NCI-H1436 treated with DMSO at 0.1 percent for 48 hours (cell line): ENCODE measurements at places on chromosomes 12 and 14.

- DNase-seq, result no peak
Observed at GRCh38 chr12:56161690-56162351, 3.7 kb downstream of the MYL6 start.

DNA sequence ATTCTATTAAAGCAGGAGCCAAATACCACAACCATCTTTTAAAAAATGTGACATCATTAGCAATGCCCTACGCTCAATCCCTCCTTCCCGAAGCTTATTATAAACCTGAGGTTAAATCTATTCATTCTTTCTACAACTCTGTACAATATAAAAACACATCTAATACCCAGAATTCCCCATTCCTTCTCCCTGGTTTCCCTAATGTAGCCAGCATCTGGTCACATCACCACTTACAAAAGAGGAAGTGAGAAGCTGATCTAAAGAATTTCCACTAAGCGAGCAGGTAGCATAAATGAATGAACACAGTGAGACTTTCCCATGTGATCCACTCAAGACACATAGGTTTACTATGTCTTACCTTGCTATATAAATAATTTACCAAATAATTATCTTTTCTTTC is 90.4 kb downstream of the LRP6 start:
- DNase-seq, result no peak

DNA sequence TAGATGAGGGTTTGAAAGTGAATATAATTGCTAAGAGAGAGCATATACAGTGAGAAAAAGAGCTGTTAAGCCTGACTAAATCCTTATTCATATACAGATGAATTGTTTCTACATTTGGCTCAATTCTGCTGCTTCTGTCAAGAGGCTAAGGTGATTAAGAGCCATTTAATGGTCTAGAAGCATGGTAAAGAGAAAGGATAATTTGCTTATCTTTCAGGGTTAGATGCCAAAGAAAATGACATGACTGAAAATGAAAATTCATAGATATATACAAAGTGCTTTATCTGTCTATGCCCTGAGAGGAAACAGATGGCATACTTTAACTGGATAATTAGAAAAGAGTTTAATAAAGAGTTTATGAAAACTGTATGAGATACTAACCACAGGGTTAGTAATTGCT is 834.9 kb downstream of the SLC6A15 start:
- peak; percentile 31 for DNase-seq

- no peak for DNase-seq
Observed at GRCh38 chr12:89382328-89382727, 30.0 kb upstream of the DUSP6 start.

- no peak for DNase-seq
Observed at GRCh38 chr12:8050600-8051250, 15.4 kb downstream of the C3AR1 start.

DNA sequence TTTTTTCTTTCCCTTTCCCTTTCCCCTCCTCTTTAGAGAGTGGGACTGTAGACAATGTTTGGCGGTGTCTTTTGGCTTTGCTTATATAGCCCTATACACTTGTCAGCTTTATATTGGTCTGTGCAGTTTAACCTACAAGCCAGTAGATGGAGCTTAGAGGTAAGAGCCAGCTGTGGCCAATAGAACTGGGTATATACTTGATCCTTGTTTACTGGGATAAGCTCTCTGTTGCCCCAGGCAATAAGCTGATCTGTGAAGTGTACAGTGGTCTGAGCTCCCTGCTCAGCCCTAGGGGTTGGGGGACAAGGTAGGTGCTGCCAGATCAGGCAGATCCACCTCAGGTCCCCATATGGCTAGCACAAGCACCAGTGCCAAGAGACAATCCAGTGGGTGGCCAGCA is 434.1 kb downstream of the NOVA1 start:
- no peak for DNase-seq

DNA sequence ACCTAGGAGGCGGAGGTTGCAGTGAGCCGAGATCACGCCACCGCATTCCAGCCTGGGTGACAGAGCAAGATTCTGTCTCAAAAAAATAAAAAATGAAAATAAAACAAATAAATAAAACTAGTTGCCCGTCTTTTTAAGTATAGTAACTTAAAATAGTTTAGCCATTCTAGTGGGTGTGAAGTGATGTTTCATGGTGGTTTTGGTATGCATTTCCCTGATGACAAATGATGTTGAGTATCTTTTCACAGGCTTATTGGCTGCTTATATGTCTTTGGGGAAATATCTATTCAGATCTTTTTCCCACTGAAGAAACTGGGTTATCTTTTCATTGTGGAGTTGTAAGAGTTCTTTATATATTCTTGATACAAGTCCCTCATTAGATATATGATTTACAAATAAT is 102.4 kb upstream of the METAP2 start:
- DNase-seq, result no peak

DNA sequence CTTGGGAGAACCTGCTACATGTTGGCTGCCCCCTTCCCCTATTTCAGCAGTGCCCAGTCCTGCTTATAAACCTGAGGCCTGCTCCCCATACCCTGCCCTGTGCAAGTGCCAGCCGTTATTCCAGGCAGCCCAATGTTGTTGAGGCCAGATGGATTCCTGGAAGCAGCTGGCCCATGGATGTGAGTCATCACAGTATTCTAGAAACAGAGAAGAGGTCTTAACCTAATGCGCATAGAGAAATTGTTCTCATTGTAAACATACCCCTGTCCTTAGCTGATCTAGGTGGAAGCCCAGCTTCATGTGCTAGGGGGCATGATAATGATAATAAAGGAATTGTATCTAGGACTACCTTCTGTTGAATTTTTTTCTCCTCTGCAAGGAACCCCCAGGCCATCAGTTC is 69.7 kb downstream of the TSPAN11 start:
- DNase-seq, result no peak

DNA sequence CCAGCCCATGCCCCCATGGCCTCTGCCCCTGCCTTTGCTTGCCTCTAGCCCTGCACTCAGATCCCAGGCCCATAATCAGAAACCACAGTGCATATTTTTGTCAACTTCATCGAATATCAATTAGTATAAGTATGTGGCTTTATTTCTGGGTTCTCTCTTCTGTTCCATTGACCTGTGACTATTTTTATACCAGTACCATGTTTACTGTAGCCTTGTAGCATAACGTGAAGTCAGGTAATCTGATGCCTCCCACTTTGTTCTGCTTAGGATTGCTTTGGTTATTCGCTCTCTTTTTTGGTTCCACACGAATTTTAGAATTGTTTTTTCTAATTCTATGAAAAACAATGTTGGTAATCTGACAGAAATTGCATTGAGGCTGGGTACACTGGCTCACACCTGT is 14.9 kb downstream of the EEA1 start:
- no peak for DNase-seq

DNA sequence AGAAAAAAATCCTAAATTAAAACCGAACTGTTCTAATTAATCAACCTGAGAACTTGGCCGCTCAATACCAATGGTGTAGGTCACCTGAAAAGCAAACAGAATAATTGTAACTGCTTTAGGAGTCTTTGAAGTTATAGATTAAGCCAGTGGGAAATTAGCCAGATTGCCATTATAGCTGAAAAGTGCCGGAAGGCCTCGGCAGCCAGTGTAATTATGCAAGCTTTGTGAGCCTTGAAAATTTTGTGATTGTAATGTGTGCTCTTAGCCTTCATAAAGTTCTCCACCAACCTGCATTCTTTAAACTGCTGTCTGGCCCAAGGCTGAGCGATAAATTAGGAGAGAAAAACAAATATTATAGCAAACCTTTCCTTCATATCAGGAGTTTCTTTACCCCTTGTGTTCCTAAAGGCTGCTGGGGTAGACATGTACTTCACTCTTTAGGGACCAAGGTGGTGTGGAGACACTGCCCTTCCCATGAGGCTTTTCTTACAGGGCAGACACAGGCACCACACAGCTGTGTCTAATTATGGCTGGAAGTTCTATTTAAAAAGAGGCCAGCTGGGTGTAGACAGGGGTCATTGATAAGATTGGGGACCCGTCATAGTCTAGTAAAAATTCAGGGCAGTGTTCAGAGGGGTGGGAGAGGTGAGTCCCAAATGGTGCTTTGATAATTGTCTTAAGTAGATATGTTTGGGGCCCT is 991.2 kb downstream of the FLRT2 start:
- DNase-seq, result no peak

DNA sequence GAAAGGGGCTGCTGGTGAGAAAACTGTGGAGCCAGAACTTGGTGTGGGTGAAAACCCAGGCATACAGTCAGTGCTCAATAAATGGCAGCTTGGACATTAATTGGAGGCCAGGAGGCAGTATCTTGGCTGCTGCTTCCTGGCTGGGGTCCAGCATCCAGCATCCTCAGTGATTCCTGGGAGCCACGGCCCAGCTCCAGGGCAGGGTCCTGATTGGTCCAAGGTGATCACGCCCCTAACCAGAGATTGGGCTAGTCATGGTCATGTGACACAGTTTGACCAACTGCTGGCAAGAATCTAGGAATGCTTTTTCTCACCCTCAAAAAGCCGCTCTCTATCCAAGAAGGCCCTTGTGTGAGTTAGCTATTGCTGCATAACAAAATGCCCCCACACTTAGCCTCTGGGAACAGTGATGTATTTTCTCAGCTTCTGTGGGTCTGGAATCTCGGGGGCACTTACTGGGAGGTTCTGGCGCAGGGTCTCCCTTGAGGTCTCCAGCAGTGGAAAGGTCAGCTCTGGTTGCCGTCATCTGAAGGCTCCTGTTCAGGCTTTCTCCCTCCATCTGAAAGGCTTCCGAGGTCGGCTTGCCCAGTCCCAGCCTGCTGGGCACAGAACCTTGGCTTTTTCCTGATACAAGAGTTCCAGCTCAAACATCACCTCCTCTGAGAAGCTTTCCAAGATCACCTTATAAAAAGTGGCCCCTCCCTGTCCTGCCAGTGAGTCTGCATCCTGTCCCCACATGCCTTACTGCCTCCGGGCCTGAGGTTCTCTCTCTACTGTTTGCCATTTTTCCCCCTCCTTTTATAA is 119.2 kb upstream of the NCOR2 start:
- no peak for DNase-seq

GRCh38 chr12:64105026-64105425 is 117.1 kb downstream of the KICS2 start:
- no peak for DNase-seq

GRCh38 chr14:53192052-53192760 is 39.1 kb upstream of the DDHD1 start:
- DNase-seq, result no peak

DNA sequence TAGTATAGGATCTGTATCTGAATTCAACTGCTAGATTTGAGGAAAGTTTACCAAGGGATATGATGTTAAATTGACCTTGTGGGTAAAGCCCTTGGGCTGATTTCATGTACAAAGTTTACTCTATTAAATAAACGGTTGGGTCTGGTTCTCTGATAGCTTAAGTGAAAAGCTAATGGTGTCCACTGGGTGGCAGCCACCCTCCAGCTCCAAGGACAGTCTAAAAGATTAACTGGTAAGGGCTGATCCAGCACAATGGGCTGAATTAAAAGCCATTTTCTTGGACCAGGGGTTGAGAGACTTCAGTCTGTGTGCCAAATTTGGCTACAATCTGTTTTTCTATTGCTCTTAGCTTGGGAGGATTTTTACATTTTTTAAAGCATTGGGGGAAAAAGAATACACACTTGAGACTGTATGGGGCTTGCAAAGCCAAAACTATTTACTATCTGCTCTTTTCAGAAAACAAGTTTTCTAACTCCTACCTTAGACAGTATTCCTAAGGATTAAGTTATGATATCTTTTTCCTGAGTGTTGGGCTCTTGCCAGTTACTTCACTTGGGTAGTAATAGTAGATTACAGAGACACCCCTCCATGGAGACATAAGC is 116.5 kb downstream of the GPHN start:
- DNase-seq, result no peak

DNA sequence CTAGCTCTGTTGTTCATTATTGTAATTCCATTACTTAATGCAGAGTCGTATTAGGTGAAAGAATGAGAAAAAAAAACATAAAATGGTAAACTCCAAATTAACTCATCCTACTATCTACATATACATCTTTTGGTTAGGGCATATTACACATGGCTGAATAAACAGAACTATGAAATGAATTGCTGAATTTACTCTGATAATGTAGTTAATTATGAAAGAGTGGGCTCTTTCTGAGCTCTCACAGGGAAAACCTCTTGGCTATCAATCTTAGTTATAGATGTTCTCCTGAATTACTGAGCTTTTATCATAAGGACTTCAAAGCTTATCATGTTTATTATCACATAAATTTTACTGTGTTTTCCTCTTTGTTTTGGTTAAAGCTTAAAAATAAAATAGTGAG is 798.5 kb upstream of the MDGA2 start:
- DNase-seq, result no peak

DNA sequence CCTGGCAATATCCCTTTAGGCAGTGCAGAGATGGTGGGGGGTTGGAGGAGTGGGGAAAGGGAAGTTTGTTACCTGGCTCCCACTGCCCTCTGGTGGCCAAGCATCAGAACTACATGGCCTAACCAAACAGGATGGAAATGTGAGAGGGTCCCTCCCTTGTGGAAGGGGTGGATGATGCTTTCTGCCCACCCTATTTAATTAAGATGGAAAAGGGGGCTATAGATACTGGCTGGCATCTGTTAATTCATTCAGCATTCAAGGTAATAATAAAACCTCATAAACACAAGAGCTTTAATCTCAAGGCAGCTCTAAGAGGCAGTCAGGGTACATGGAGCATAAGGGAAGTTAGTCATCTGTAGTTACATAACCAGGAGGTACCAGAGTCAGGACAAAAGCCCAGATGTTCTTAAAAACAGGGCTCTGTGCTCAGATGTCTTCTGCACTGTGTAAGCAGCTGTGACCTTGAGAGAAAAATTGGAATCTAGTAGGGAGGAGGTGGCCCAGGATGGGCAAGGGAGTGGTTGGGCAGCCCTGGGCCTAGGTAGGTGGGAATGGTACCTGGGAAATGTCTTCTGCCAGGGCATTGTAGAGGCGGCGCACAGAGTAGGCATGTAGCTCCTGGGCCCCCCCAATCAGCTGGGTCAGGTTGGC is 4.6 kb downstream of the AP1G2 start:
- DNase-seq, result no peak

DNA sequence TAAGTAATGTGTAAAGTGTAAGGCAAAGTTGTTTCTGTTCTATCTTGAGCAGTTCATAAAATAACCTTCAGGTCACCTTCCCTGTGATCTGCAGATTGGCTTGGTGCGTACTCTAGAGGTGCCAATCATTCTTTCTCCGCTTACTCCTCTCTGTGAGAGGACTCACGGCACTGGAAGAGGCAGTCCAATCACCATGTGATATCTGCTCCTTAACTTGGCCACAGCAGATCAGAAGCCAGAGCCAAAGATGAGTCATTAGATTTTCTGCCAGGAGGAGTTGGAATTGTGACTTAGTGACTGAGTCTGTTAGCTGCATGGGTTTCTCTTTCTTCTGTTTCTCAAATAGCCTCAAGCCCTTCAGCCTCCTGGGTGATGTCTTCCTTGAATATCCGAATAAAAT is 165.5 kb downstream of the SLC41A2 start:
- no peak for DNase-seq
